ENCODE measurements at places on chromosomes 7 and 10. TPM values are rescaled to one million over a fixed set of nuclear protein-coding genes. Genes with fewer than 3 reads are reported as not detected.

- H3K4me1 ChIP-seq, result no peaks in the 10 kb centered on the region
- no peak for DNase-seq
- no peaks in the 10 kb centered on the region for H3K27me3 ChIP-seq
- no peak overlapping the region for H3K27ac ChIP-seq
- no peak overlapping the region for H3K4me3 ChIP-seq
- H3K36me3 ChIP-seq, result no peaks in the 10 kb centered on the region
Observed at GRCh38 chr10:47420305-47421056, 36.4 kb upstream of the ZNF488 start.

- no peak overlapping the region for H3K4me3 ChIP-seq
- no peaks in the 10 kb centered on the region for H3K27me3 ChIP-seq
- peaks cover 20% of the 10 kb centered on the region for H3K4me1 ChIP-seq
- no peak overlapping the region for H3K27ac ChIP-seq
- no peak for DNase-seq
Observed at GRCh38 chr7:158613481-158613880, 25.9 kb upstream of the PTPRN2 start.

The METTL27 gene
- 2.8 TPM for total RNA-seq

DNA sequence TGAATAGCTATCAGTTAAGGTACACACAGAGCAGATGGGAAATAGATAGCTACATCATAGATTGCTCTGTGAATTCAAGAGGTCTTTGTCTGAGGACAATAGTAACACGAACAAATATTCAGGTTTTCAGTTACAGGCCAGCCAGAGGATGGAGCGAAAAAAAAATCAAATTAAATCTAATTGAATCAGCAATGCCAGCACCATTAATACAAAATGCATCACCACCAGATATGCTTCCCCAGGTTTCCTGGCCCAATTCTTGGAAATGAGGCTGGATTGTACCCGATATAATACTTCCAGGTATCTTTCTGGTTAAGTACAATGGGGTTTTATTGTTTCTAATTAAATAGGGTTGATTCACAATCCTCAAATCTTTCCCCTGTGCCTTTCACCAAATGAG lies 975.8 kb upstream of the AUTS2 start:
- H3K4me3 ChIP-seq, result no peak overlapping the region
- no peaks in the 10 kb centered on the region for H3K4me1 ChIP-seq
- H3K27me3 ChIP-seq, result no peaks in the 10 kb centered on the region
- no peak overlapping the region for H3K27ac ChIP-seq
- DNase-seq, result no peak
- H3K36me3 ChIP-seq, result no peaks in the 10 kb centered on the region

All from activated CD4-positive, alpha-beta T cell treated with anti-CD3 and anti-CD28 coated beads, Interleukin-2, amount 10 ng/mL, durations not matched to agents 7 days and 5 days (primary cell).